ENCODE measurements at places on chromosomes 1 and 21.

GRCh38 chr1:64231153-64231552, 27.7 kb downstream of the UBE2U start:
- no peak for DNase-seq

DNA sequence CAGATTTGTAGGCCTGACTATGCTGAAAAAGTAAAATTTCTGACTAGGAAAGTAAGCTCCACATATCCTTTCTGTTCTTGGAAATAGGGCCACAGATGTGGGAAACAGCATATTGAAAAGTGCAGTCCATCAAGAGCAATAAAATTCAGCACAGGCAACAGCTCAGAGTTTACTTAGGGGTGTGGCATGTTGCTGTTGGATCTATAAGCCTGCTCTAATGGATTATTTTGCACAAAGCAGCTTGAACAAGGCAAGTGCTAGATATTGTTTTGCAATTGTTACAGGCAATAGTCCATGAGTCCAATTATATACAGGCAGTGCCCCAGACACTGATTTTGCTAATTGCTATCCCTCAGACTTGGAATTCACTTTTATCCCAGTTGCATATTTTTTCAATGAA, 289.8 kb upstream of the SNX7 start:
- DNase-seq = no peak

- peak; percentile 74 for DNase-seq
Measured at GRCh38 chr1:241825581-241825980, 22.4 kb upstream of the EXO1 start.

- DNase-seq = no peak
Measured at GRCh38 chr1:43651188-43651587, 1.2 kb downstream of the KDM4A start.

- DNase-seq = no peak
Measured at GRCh38 chr1:232987046-232987773, 36.8 kb downstream of the NTPCR start.

GRCh38 chr1:83043244-83043643, 955.7 kb downstream of the TTLL7 start:
- no peak for DNase-seq

DNA sequence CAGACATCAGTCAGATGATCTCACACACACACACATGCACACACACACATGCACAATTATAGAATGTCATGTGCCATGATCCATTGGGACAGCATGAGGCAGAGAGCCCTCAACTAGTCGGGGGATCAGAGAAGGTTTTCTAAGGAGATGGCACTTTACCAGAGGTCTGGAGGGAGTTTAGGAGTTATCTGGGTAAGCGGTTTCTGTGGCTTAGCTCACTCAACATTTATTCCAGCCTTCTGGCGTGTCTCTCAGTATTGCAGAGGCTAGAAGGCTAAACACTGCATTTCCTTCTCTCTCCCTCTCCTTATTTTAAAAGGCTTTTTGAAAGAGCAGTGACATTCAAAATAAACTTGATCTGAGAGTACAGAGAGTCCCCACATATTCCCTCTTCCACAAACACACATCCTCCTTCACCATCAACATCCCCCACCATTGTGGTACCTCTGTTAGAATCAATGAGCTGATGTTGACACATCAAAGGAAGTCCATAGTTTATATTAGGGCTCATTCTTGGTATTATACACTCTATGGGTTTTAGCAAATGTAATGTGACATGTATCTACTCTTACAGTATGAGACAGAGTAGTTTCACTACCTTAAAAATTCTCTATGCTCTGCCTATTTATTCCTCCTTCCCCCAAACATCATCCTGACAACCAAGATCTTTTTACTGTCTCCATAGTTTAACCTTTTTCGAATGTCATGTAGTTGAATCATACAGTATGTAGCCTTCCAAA, 9.0 kb upstream of the PLA2G2A start:
- DNase-seq = no peak

DNA sequence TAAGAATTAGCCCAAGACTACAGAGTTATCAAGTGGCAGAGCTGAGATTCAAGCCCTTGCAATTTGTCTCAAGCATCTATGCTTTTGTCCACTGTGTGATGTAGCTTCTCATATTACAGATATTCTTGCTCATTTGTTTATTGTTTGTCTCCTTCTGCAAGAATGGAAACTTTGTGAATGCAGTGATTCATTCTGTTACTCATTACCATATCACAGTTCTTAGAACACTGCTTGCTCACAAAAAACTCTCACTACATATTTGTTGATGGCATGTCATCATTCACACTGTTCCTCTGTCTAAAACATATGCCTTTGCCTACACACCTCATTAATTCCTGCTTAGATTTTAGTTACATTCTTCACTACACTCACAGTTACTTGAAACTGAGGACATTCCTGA, 1198.9 kb downstream of the PLA2G4A start:
- DNase-seq = peak; percentile 83

GRCh38 chr1:67274623-67275325, 32.9 kb upstream of the IL12RB2 start:
- DNase-seq = no peak

DNA sequence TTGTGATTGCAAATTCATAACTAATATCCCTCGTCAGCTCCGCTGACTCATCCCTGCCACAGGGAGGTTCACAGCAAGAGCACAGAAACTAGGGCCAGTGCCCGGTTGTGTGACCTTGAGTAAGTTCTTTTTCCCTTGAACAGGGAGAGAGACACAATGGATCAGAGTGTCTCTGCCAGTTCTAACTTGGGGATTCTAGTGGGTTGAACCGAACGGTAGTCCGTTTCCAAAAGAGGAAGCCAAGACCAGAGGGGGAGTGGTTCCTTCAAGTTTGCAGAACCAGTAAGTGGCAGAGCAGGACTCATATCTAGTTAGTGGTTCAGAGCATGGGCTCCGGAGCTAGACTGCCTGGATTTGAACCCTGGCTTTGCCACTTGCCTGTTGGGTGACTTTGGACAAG, 4.9 kb upstream of the SHISA4 start:
- DNase-seq = peak; percentile 45

- DNase-seq = no peak
Measured at GRCh38 chr1:15231714-15232201, 15.3 kb upstream of the FHAD1 start.

GRCh38 chr1:107145637-107146036, 4.8 kb downstream of the NTNG1 start:
- no peak for DNase-seq

DNA sequence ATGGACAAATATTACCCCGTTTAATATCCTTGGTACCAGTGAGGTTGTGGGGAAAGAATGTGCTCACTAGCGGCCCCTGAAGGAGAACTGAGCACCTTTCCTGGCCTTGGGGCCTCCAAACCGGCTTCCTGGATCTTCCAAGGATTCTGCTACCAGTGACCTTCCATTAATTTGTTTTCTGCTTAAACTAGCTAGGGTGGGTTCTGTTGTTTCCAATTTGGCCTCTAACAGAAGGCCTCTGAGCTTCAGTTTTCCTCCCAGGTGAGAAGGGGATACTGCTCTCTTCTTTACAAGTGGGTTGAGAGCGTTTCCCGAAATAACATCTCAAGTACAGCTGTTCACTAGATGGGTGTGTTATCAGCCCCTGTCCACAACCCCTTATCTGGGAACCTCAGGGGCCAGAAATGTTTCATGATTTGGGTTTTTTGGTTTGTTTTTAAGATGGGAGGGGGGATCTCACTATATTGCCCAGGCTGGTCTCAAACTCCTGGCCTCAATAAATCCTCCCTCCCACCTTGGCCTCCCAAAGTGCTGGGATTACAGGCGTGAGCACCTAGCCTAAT, 16.9 kb upstream of the IFNGR2 start:
- DNase-seq = no peak

DNA sequence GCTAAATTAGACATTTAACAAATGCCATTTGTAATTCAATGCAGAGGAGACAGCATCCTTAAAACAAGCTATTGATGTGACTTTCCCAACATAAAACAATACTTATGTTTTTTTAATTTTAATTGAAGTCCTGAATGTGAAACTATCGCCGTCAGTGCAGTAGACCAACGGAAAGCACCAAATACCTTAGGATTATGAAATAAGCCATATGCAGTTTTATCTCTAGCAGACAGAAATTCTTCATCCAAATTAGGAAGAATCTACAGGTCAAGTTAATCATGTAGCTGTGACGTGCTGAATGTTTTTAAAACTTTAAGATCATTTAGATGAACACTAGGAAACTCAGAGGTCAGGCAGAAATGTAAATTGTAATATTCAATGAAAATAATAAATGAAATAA, 714 bp upstream of the ST6GALNAC5 start:
- peak; percentile 60 for DNase-seq

- no peak for DNase-seq
Measured at GRCh38 chr21:36166705-36167104, 10.1 kb downstream of the DOP1B start.

DNA sequence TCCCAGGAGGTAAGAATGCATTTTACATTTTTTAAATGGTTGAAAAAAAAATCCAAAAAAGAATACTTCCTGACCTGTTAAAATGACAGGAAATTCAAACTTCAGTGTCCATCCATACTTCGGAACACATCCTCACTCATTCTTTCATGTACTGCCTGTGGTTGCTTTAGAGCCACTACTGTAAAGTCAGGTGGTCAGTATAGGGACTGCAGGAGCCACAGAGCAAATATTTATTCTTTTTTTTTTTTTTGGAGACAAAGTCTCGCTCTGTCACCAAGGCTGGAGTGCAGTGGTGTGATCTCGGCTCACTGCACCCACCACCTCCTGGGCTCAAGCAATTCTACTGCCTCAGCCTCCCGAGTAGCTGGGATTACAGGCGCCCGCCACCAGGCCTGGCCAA, 124.7 kb downstream of the CLIC6 start:
- no peak for DNase-seq

GRCh38 chr21:36323032-36323431, 3.0 kb downstream of the MORC3 start:
- peak; percentile 45 for DNase-seq

- no peak for DNase-seq
Measured at GRCh38 chr1:39755965-39756659, 15.0 kb downstream of the OXCT2 start.

- no peak for DNase-seq
Measured at GRCh38 chr21:39197448-39198233, 14.4 kb upstream of the PSMG1 start.

DNA sequence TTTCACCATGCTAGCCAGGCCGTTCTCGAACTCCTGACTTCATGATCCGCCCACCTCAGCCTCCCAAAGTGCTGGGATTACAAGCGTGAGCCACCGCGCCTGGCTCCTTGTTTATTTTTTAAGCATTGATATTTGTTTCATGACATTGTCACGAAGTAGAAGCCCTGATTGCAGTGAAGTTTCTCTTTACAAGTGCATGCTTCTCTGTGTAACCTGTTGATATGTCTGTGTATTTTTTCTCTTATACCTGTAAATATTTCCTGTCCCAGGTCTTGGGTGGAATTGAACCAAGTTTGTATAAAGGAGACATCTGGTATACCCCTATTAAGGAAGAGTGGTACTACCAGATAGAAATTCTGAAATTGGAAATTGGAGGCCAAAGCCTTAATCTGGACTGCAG, 73.5 kb upstream of the FAM3B start:
- no peak for DNase-seq

GRCh38 chr1:78060857-78061563, 15.2 kb downstream of the GIPC2 start:
- DNase-seq = no peak

- DNase-seq = no peak
Measured at GRCh38 chr1:41617336-41617735, 132.9 kb upstream of the EDN2 start.

GRCh38 chr1:167022384-167022783, 33.3 kb downstream of the MAEL start:
- DNase-seq = no peak

- DNase-seq = peak; percentile 28
Measured at GRCh38 chr1:207026104-207026534, 6.4 kb downstream of the C1orf116 start.

DNA sequence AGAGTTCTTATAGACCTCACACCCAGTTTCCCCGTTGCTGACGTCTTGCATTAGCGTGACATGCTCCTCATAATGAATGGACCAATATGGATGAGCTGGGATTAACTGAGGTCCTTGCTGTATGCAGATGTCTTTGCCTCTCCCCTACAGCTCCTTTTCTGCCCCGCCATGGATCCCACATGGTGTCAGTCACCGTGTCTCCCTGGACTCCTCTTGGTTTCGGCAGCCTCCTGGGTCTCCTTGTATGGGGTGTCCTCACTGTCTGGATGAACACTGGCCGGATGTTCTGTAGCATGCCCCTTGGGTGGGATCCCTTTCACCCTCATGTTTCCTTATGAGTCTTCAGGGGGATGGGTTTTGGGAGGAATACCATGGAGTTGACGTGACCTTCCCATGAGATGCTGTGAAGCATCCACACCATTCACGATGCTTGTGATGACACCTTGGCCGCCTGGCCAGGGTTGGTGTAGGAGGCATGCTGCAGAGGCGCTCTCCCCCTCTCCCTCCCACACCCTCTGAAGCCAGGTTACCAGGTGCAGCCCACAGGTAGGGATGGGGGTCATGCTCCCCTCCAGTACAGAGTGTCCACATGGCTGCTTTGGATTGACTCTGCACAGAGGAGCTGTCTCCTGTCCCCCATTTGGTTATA, 4.4 kb downstream of the GJC2 start:
- no peak for DNase-seq

DNA sequence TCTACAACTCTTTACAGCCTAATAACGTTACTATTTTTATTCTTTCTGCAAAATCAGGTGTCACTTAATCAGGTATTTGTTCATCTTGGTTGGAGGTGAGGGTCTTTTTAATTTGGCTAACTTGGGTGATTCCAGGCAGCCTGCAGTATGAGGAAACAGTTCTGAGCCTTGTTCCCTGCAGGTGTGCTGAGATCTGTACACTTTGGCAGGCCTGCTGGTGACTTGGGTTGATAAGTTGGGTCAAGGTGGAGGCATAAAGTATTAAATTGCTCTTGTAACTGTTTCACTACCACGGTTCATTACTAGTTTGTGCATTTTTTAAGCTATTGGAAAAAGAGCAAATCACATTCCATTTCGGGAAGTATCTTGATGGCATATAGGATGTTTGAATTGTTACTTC, 10.0 kb downstream of the MAP3K21 start:
- no peak for DNase-seq
